ENCODE measurements at places on chromosomes 1 and 21. TPM values are rescaled to one million over a fixed set of nuclear protein-coding genes. Genes with fewer than 3 reads are reported as not detected.

DNA sequence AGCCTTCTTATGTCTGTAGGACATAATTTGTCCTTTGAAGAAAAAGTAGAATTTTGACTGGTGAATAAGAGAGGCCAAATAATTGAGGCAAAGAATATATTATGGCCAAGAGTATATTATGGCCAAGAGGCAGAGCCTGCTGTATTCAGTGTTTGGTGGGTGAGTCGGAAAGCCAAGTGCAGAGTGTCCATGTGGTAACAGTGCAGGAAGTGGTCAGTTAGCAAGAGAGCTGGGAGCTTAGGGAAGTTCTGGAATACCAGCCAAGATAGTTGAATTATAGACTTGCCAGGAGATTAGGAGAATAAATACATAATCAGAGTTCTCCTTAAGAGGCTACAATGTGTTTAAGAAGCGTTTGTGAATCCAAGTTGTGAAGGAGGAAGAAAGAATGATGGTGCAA lies 131.5 kb upstream of the LMO4 start:
- H3K27me3 ChIP-seq = no peaks in the 10 kb centered on the region
- H3K4me3 ChIP-seq = no peak overlapping the region
- no peak overlapping the region for H3K27ac ChIP-seq
- no peak for DNase-seq
- H3K36me3 ChIP-seq = no peaks in the 10 kb centered on the region

DNA sequence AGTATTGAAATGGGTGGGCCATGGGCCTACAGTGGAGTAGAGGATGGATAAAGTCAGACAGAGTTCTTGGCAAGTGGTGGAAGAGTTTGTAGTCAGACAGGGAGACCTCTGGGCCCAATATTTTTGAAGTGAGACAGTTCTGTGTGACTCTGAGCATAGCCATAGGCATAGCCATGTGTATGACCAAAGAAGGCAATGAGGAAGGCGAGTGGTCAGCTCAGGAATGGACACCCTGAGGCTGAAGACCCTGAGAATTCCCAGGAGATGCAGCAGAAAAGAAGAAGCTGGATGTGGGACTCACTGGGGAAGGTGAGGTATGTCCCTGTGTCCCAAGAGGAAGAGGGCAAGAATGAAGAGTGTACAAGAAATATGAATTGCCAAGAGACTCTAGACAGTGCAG lies 210.6 kb upstream of the IRF2BP2 start:
- no peak overlapping the region for H3K27ac ChIP-seq
- H3K27me3 ChIP-seq = no peaks in the 10 kb centered on the region
- no peak overlapping the region for H3K4me3 ChIP-seq

The PTGFR gene
- 0.37 TPM for total RNA-seq

- H3K4me3 ChIP-seq = no peak overlapping the region
- no peak overlapping the region for H3K27ac ChIP-seq
- H3K27me3 ChIP-seq = no peaks in the 10 kb centered on the region
- H3K4me1 ChIP-seq = peaks cover 12% of the 10 kb centered on the region
Observed at GRCh38 chr1:8342325-8342724, 24.4 kb downstream of the SLC45A1 start.

The SPRR5 gene
- not detected for total RNA-seq

DNA sequence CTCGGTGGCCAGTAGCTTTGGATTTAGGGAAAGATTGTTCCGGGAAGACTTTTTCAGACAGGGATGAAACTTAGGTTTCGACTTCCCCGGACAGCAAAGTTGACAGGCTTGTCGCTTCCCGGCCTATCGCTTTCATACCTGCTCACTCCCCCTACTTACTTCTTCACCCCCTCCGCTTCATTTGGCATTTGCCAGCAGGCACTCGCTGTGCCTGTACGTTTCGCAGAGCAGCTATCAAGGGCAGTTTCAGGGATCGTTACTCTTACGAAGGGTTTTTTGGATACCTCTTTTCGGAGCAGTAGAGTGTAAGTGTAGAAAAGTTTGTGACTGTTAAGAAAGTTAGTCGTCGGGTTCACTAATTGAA lies 393 bp downstream of the BLZF1 start:
- no peak overlapping the region for H3K4me3 ChIP-seq
- DNase-seq = no peak
- no peaks in the 10 kb centered on the region for H3K27me3 ChIP-seq
- H3K27ac ChIP-seq = no peak overlapping the region
- peaks cover 12% of the 10 kb centered on the region for H3K36me3 ChIP-seq

DNA sequence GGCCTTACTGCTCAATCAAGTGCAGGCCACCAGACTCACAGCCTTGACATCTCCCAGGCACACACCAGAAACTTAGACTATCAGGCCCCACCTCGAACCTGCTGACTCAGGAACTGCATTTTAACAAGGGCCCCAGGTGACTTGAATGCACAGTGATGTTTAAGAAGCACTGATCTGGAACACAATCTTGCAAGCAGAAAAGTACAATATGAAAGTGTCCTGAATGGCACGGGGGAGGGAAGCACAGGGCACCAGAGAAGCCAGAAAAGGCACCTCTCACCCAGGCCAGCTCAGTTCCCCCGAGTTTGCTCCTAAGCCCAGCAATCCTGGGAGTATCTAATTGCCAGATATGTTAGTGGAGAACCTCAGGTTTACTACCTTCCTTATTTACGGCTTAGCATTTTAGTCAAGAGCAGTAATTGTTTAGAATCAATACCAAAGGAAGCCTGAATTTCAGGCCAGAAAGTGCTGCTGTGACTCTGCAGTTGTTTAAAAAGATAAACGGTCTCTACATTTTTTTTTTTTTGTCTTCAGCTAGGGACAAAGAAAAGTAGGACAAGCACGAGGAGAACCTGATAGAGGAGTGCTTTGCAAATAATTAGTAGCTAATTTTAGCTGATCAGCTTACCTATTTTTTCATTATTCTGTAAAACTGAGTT lies 50.9 kb upstream of the CDC42BPA start:
- no peak overlapping the region for H3K4me3 ChIP-seq
- no peak for DNase-seq
- H3K4me1 ChIP-seq = peaks cover 24% of the 10 kb centered on the region
- no peaks in the 10 kb centered on the region for H3K36me3 ChIP-seq
- no peaks in the 10 kb centered on the region for H3K27me3 ChIP-seq

- H3K4me3 ChIP-seq = no peak overlapping the region
- no peaks in the 10 kb centered on the region for H3K27me3 ChIP-seq
- H3K36me3 ChIP-seq = peaks cover 19% of the 10 kb centered on the region
- H3K27ac ChIP-seq = peak overlapping the region; percentile 1
- no peak for DNase-seq
Observed at GRCh38 chr21:43337901-43338655, 88.9 kb downstream of the SIK1 start.

DNA sequence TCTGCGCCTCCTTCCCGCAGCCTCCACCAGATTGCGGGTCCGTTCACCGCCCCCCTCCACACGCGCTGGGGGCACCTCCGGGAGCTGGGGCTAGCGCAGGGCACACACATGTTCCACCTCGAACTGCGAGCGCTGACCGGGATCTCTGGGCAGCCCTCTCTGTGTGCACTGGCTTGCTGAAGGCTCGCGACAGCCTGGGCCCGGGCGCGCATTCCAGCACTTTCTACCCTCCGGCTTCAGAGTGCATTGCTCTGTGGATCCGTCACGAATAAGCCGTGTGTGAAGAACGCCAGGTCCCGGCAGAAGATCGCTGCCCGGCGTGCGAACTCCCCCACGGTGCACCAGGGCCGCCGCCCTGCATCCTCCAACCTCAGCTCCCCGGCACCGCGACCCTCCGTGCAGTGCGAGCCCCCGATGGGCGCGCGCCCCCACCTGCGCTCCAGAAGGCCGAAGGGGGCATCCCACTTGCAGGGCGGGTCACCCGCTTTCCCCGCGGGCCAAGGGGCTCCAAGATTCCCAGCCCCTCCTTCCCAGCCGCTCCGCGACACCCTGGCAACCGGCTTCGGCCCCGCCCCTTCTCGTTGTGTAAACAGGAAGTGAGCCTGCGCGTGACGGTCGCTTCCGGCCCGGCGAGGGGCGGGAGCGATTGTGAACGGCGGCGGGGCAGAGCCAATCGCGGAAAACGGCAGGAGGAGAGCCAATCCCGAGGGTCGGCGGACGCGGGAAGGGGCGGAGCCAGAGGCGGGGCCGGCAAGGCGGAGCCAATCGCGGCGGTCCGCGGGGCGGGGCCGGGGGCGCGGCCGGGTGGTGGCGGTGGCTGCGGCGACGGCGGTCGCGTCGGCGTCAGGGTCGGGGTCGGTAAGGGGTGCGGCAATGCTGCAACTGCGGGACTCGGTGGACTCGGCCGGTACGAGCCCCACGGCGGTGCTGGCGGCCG lies at the start of gene TPRG1L:
TPRG1L (plus strand) TSS at position 816 of the 937 bp plus-strand sequence; CDS start at position 874, 58 bp downstream.
- peaks cover 27% of the 10 kb centered on the region for H3K36me3 ChIP-seq
- peaks cover 14% of the 10 kb centered on the region for H3K4me1 ChIP-seq
- peak within 1 kb of the TSS; percentile 85 for H3K4me3 ChIP-seq
- peak within 1 kb of the TSS; percentile 34 for H3K27ac ChIP-seq

All from Calu3 (cell line).